ENCODE measurements at places on chromosomes 3 and 15. TPM values are rescaled to one million over a fixed set of nuclear protein-coding genes. Genes with fewer than 3 reads are reported as not detected.

The AQP9 gene
- 0.13 TPM for polyA plus RNA-seq

The CCRL2 gene
- 1.0 TPM for polyA plus RNA-seq

- DNase-seq: no peak
Measured at GRCh38 chr3:131075632-131076328, 49.1 kb downstream of the NEK11 start.

The SAMD7 gene
- polyA plus RNA-seq: not detected

DNA sequence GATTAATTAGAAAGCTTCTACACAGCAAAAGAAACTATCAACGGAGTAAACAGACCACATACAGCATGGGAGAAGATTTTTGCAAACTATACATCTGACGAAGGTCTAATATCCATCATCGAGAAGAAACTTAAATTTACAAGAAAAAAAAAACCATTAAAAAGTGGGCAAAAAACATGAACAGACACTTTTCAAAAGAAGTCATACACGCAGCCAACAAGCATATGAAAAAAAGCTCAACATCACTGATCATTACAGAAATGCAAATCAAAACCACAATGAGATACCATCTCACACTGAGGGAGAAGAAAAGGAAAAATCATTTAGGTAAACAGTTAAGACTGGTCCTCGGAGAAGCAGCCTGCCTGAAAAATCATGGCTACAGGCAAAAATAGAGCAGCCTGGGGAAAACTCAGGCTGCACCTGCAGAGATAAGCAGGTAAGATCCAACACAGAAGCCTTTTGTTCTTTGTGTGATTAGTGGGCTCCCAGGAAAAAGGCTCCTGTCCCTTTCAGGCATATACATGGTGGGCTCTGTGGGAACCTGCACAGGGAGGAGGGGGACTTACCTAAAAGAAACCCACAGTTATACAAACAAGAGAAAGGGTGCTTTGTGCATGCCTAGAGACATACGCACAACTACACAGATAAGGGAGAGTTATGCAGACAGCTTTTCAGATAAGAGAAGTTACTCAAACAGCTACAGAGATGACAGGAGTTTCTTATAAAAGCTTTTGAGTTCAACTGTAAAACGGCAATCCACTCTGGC lies 49.3 kb downstream of the C3orf70 start:
- DNase-seq: no peak

The DLG1 gene
- 98.8 TPM for polyA plus RNA-seq

DNA sequence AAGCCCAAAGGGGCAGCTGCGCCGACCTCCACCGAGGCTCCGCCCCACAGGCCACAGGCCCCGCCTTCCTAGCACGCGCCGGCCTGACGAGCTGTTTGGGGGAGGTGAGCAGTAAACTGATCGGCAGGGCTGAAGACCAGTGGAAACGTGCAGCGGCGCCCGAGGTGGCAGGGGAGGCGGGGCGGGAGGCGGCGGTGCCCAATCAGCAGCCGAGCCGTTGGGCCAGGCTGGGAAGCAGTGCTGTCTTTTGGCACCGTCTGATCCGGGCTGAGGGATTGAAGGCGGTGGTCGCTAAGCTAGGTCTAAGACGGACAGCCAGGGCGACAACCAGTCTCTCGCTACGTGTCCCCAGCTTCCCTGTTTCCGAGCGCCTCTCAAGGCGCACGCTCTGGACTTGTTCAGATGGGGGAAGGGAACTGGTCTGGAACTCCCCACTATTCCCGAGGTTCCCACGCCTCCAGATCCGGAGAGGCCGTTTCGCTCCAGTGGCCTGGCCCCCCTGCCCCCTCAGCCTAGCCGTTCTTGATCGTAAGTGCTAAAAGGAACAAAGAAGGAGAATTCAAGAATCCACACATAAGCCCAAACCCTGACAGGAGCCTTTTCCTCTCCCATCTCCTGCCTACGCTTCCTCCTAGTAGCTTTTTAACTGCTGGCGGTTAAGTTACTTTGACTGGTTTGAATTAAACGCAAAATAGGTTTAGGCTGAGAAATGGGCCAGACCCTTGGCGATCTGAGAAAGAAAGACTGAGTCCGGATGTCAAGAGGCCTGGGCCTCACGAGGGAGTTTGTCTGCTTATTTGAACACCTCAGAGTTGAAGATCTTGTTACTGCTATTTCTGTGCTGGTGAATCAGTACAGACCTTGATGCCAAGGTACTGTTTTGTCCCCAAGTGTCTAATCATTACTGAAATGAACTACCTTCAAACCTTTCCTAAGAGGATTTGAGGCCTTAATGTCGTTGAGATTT lies at the start of gene FMN1:
Gene FMN1, minus strand, starts transcription at position 11 of the 967 bp plus-strand sequence. CDS start 39,800 bp downstream, outside the sequence.
- peak; percentile 81 for DNase-seq

DNA sequence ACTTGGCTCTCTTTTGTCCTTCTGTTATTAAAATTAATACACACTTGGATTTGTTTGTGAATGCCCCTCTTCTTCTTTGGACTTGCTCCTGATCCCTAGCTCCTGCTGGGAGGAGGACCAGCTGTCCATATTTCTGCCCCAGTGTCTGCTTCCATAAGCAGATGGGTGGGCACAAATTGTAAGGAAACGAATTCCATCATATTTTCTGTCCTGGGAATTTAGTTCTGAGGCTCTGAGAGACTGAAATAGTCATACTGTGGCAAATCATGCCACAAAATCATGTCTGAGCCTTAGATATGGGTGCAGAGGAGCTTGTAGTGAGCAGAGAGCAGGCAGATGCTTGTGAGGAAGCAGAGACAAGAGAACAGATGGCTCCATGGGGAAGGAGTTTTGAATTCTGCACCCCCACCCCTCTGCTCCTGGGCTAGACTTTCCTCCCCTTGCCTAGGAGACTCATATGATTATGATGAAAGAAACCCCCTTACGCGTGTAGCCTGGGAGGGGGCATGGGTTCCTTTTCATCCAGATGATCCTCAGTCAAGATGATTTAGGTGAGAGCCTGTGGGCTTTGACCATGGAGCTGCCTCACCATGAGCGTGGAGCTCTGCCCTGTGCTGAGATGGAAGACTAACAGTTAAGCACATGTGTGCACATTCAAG lies 50.6 kb downstream of the SV2B start:
- DNase-seq: no peak

DNA sequence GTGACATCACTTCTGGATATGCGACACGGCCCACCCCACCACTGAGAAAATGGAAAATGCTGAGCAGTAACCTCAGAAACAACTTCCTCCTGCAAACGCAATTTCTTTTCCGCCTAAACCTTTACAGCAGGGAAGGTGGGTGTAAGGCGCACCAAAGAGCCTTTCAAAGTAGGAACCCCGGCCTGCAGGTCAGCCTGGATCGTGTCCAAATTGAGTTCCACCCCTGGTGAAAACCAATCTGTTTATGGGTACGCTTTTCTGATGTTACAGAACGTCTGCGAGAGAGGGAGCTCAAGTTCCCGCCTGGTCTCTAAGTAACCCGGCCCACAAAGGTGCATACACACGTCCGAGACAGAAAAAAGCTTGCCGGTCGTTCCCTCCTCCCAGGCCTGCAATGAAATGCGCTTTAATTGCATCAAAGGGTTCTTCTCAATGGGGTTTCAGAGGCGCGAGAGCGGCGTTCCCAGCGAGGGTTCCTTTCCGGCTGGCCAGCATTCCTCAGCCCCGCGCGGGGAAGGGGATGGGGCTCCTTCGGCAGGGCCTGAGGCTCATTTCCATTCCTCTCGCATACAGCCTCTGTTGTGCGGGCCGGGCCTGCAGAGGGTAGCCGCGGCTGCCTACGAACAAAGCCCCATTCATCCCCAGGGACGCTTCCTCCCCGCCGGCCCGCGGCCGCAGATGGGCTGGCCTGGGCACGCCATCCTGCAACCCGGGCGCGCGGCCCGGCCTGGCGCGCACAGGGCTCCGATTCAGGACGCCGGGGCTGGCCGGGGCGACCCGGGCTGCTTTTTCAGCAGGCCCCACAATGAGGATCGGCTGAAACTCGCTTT lies 138.1 kb downstream of the TMCO5A start:
- peak; percentile 47 for DNase-seq

DNA sequence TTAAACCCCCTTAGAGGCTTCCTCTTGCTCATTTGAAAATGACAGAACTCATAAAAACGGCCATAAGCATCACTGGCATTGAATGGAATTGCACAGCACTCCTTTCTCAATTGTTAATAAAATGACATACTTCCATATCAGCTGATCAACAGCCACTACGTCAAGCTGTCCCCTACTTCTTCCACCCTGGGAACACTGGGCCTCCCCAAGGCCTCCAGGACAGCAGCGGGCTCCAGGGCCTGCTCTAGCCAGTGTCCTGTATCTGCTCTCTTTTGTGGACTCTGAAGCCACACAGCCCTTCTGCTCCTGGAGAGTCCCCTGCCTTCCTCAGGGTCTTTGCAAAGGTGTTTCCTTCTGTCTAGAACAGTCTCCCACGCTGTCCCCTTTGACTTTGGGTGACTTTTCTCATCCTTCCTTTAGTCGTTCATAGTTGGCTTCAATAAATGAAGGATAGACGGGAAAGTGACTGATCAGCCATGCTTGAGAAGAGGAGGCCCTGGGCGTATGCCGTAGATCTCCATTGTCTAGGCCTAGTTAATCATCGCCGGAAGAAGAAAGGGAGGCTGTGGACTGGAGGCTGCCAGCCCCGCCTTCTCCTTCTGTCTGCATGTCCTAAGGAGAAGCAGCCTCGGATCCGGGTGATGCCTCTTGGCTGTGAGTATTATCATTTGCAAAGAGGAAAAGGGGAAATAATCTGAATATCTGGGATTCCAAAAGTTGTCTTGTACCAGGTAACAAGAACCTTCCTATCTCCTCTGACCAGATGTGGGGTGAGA lies 4.7 kb upstream of the THSD4 start:
- DNase-seq: no peak

DNA sequence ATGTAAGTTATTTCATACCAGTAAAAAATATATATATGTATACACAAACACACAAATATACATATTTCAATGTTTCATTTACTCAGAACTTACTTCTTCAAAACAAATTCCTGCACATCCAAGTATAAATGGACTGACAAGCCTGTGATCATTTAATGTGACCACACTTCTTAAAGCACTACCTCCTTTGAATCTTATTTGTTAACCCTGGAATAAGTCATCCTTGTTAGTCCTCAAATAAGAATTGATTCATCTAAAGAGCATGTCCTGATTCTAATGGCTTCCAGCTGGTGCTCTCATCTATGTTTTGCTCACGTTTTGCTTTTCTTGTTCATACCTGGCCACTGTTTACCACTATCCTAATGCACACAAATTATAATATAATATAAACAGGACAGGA lies 103.9 kb upstream of the UBP1 start:
- DNase-seq: no peak

The PPP1R14D gene
- 0.61 TPM for polyA plus RNA-seq

The CAMKV gene
- polyA plus RNA-seq: 0.14 TPM

DNA sequence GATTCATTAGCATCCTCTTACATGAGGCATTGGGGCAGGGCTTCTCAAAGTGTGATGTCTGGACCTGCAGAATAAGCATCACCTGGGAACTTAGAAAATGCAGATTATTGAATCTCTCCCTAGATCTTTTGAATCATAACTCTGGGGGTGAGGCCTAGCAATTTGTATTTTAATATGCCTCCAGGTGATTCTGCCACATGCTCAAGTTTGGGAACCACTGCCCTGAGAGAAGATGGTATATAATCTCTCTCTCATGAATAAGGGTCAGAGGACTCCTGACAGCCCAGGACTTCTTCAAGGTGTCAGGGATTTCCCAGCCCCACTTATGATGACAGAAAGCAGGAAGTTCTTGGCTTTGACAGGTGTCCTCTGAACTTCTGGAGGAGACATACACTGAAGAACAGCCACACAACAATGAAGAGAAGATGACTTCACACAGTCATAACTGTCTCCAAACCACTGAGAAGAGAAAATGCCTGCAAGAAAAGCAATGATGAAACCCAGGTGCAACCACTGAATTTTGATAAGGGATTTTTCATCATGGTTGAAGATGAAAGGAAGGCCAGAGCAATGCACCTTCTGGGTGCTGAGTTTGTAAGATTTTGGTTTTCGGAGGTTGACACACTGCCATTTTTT lies 211.9 kb upstream of the MRPL3 start:
- no peak for DNase-seq

DNA sequence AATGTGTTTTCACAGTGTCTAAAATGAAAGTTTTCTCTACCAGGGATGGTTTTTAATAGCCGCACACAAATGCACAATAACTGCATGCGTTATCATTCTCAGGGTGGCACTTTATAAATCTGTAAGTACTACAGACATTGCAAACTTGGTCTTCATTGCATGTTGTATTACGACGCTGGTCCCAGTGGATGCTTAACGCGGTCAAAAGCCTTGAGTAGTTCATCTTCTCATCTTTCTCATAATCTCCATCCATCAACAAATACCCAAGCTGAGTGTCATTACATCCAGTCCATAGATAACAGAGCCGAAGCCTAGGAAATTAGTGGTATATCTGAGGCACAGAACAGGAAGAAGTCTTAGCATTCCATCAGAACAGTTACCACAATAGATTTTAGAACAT lies 72.6 kb downstream of the USF3 start:
- DNase-seq: no peak

GRCh38 chr3:127604035-127604434 lies 5.8 kb downstream of the MCM2 start:
- no peak for DNase-seq

The TMEM158 gene
- polyA plus RNA-seq: 8.1 TPM

DNA sequence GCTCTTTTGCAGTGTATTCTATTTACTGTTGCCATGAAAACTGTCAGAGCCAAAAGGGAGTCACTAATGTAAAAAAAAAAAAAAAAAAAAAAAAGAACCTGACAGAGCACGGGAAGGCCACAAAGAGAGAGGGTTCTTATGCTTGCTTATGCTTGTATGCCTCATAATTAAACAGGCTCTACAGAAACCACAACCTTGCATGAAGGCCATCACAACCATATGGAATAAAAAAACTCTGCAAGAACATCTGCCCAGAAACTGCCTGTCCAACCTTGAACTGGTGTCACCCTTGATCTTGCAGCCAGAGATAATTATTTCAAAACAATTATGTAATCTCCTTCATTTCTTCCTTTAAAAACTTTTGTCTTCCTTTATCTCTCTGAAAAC lies 50.1 kb downstream of the CFAP20DC start:
- no peak for DNase-seq

GRCh38 chr3:177982034-177982433 lies 554.2 kb upstream of the KCNMB2 start:
- no peak for DNase-seq

DNA sequence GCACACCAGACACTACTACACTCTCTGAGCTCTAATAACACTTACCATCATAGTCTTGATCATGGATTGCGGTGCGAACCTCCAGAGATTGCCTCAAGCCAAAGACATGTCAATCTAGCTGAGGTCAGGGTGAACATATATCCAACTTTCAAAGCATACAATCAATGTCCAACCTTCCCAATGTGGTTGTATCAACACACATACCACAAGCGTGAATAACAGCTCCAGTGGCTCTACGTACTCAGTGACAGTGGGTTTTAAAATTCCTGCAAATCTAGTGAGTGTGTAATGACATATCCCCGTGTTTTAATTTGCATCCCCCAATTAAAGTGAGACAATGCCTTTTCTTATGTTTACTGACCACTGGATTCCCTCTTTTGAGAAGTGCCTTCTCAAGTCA lies 29.6 kb downstream of the SFMBT1 start:
- DNase-seq: no peak

The SLC24A5 gene
- 0.54 TPM for polyA plus RNA-seq
